ENCODE measurements at places on chromosomes 13 and 19.

DNA sequence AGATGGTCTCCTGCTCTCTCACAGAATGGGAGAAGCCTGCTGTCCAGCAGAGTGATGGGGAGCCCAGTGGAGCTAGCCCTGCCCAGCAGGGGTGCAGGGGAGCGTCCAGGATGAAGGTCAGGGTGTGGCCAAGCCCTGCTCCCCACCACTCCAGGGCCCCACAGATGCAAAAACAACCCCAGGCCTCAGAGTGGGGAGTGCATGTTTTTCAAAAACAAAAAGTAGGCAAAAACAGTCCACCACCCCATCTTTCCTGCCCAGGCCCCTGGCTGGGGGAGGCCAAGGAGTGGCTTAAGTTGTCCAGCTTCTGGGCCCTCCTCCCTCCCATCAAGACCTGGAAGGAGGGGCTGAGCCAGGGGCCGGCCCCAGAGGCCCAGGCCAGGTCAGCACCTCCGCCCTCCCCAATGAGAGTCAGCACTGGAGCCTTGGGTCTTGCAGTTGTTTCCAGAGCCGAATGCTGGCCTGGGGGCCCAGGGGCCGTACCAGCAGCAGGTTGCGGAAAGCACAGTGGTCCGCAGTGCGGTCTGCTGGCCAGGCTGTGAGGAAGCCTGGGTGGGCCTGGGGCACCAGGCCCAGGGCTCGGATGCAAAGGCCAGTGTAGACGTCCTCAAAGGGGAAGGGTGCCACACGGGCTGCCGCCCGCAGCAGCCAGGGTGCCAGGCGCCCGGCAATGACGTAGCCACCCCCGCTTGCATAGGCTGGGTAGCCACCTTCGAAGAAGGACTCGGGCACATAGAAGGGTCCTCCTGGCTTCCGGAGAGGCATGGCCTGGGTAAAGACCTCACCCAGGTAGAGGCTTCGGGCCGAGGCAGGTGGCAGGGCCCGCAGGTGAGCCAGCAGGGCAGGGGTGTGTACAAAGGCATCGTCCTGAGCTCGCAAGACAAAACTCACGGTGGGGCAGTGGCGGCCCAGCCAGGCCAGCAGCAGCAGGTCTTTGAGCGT is 1.7 kb downstream of the B3GNT8 start:
- DNase-seq = no peak

DNA sequence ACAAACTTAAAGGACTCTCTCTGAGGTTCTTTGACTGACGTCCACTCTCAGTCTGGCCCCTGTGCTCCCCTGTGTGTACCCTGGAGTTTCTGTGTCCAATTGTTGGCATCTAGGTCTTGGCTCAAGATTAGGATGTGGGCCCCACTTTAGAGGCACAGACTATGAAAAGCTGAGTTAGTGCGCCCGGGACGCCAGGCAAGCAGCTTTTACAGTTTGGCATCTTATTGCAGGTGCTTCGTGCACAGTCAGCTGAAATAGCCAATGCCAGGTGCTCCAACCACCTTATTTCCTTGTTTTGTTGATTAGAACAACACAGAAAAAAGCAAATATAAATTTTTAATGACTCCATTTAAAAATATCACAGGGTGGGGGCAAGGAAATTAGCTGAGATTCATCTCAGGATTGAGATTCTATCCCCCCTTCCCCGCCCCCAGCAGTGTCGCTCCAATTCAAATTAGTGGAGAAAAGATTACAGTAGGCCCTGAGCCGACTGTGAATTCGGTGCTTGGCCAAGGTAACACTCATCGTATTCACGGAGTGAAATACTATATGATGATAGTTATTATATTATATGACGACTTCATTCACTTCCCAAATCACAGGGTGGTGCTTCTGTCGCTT is 4.3 kb downstream of the SOX1 start:
- no peak for DNase-seq

- no peak for DNase-seq
Measured at GRCh38 chr13:113838711-113839201, 25.1 kb downstream of the GAS6 start.

DNA sequence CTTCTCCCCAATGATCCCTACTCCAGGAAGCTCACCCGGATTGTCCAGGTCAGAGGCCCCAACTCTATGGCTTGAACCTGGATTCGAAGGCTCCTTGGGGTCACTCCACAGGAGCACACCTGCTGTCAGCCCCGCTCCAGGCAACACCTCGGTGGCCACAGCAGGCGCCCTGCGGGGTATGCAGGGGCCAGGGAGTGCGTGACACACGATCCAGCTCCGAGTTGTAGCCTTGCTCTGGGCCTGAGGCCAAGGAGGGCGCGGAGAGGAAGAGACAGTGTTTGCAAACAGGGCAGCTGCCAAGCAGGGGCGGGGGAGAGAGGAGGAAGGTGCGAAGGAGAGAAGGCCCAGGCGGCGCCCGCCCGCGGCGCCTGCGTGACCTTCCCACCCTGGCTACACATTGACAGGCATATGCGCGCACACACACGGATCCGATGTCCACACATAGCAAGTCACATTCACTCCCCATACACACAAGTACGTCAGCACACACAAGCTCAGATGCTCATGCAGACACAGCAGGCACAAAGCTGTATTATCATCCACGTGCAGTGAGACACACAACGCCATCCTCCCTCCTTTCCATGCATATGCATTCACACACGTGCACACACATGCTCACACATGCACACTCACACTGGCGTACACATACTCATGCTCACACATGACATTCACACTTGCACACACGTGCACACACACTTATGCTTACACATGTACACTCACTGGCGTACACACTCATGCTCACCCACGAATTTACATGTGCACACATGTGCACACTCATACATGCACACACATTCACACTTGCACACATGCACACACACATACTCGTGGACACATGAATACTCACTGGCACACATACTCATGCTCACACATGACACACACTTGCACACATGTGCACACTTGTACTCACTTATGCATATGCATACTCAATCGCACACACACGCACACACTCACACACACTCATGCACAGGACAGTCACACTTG is 10.4 kb downstream of the SBK2 start:
- no peak for DNase-seq

DNA sequence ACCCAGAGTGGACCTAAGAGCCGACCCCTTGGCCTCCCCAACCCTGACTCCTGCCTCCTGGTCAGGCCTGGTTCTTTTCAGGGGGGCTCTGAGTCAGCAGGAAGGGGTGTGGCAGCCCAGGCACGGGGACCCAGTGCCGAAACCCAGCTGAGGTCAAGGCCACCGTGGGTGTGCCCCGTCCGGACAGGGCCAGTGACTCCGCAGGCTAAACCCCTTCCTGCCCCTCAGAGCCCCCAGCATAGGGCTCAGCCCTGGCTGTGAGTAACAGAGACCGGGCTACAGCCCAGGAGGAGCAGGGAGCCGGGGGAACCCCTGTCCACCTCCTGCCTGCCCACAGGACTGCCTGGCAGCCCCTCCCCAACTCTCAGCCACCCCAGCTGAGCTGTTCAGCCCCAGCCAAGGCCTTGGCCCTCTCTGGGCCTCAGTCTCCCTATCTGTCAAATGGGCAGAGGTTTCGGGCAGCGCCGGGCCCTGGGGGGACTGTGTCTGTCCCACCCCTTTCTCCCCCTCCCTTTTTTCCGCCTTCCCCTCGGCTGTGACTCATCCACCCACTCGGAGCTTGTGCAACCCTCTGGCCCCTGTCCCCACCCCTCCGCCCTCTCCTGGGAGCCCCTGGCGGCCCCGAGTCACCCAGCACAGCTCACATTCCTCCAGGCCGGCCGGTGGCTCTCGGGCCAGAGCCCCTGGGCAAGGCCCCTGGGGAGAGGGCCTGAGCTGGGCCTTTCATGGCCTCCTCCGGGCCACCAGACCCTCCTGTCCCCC is 8.6 kb downstream of the ZBTB7A start:
- DNase-seq = peak; percentile 80

DNA sequence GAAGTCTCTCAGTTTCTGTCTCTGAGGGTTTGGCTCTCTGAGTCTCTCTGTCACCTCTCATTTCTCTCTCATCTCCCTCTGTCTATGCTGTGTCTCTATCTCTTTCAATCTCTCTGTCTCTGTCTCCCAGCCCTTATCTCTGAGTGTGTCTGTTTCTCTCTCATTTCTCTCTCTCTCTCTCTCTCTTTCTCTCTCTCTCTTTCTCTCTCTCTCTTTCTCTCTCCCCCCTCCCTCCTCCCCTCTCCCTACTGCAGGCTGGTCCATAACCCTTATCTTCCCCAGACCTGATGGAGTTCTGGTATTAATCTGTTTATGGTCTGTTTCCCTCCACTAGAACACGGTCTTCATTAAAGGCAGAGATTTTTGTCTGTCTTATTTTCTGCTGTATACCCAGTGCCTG is 1.3 kb upstream of the PVR start:
- no peak for DNase-seq

DNA sequence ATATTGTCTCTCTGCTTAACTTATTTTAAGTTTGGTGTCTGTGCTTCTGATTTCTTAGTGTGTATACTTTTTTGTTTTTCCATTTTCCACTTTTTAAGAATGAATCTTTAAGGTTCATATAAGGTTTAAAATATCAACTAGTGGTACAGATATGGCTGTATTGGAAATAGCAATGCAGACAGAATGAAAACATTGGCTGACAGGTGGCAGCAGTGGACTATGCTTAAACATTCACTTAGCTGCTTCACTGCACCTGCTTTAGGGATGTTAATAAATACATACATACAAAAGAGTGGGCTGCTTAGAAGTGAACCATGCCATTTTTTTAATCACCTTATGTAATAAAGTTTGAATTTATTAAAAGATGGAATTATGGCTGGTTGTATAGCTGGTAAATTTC is 27.3 kb downstream of the TM9SF2 start:
- peak; percentile 43 for DNase-seq

DNA sequence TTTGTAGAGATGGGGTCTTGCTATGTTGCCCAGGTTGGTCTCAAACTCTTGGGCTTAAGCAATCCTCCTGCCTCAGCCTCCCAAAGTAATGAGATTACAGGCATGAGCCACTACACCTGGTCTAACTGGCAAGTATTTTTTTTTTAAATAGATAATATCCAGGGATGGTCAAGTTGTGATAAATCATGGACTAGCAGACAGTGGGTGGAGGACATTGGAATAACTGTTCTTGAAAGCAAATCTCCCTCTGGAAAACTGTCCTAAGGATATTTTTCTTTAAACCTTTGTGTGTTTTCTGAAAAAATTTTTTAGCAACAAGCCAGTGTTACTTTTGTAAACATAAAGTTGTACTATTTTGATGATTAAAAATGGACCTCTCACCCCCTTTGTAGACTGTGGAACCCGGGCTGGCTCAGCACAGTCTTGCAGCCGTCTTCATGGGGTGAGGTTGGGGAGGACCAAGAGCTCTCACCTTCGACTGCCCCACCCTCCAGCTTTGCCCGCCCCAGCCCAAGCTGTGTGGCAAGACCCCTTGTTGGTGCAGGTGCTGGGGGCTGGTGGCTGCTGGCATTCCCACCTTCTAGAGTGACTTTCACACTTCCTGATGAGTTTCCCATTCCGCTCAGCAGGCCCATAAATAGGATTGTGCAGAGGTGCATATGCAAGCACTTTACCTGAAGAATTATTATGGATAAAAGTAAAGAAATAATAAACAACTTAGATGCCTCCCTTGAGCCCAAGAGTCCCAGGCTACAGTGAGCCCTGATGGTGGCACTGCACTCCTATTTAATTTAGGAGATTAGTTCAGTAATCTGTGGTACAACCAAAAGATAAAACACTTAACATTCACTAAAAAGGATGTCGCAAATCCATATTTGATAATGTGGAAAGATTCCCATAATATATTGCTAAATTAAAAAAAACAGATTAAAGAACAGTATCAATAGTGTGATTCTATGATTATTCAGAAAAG is 107.3 kb downstream of the GADD45B start:
- DNase-seq = no peak

- DNase-seq = no peak
Measured at GRCh38 chr13:24748061-24748400, 15.9 kb upstream of the RNF17 start.

DNA sequence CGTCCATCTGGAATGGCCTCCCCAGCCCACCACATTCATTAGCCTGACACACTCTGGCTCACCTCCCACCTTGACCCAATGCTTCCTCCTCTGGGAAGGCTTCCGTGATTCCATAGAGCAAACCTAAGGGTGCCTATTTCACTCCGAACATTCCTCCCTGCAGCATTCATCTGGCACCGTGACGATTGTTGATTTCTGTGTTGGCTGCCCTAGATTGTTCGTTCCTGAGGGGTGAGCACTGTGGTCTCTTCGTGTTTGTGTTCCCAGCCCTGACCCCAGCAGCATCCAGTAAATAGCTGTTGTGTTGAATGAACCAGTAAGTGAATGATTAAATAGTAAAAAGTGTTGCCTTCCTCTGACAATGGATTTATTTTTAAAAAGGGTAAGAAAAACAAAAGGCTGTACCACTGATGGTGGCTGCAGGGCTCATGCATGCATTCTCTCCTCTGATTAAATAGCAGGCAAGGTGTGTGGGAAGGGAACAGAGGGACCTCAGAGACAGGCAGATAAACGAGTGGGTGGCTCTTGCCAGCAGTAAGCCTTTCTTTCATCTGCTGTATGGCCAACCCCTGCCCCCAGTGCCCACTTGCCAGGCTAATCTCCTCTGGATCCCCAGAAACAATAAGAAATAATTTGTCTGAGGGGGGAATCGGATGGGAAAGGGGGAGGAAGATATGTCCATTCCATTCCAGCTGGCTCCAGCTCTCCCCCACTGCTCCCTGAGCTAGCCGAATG is 48.4 kb upstream of the CACNA1A start:
- no peak for DNase-seq

- no peak for DNase-seq
Measured at GRCh38 chr19:17266589-17266974, 661 bp upstream of the BABAM1 start.

- DNase-seq = no peak
Measured at GRCh38 chr19:45794627-45795026, 2.0 kb upstream of the DMWD start.

DNA sequence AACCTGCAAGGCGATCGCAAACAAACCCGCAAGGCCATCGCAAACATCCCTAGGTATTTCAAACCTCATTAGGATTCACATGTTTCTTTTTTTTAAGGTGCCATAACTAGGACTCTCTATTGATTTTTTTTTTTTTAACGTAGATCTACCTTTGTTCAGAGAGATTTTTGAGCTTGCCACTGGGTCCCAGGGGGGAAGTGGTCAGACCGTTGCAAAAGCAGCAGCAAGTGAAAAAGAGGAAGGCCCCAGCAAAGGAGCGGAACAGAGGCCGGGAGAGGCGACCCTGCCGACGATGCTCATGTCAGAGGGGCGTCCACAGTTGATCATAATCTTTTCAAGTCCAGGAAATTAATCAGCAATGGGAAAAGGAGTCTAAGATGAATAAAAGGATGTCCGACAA is 32.7 kb upstream of the FLT1 start:
- peak; percentile 63 for DNase-seq

DNA sequence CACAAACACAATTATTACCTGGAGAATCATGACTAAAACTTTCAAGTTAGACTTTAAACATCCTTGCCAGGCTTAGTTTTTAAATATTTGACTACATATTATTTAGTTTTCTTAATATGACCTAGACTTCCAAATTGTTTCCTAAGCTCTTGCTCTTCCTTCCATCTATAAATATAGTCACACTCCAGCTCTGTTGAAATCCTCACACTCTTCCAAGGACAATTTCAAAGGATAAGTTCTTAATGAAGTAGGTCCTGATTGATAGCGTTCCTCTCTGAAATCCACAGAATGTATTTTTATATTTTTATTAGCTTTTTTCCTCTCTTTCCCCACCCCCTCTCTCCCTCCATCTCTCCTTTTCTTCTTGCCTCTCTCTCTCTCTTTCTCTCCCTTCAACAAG is 1074.1 kb upstream of the PCDH20 start:
- no peak for DNase-seq
